GM23248 (cell line): ENCODE measurements at places on chromosomes 13 and 19. TPM values are rescaled to one million over a fixed set of nuclear protein-coding genes. Genes with fewer than 3 reads are reported as not detected.

The GRK1 gene
- total RNA-seq: not detected in 2 replicates

DNA sequence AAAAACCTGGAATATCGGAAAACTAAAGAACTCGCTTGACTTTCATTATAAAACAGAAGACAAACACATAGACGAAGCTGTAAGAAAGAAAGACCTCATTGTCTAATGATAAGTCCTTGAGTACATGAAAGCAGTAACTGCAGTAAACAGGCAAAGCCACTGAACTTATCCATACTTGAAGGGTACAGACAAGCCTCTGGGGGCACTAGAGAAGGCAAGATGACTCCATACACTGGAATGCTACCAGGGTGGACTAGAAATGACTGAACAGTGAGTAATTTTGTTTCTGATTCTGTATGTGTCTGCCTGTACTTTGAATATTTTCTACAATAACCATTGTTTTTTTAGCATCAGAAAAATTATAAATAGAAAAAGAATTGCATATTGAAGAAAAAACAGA lies 507.9 kb downstream of the UQCRFS1 start:
- H3K36me3 ChIP-seq: no peaks in the 10 kb centered on the region
- H3K4me1 ChIP-seq: peaks cover 38% of the 10 kb centered on the region
- H3K4me3 ChIP-seq: 0 out of 2 replicates have a peak overlapping the region, but pooled peaks have one; percentile 3
- no peak overlapping the region for H3K27ac ChIP-seq

DNA sequence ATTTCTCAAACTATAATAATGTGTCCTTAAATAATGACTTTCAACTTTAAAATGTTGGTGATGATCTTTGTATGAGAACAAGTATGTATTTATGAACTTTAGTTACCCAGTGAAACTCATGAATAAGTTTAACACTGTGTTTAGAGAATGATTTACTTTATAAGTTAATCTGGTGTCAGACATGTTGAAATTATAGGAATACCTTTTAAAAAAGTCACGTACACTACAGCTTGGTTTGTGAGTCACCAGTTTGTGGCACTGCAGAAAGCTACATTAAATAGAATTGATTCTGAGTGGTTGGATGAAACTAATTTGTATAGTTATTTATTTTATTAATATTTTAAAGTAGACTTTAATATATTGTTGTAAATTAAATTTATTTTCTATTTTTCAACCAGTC lies 1366.2 kb upstream of the PCDH20 start:
- no peaks in the 10 kb centered on the region for H3K4me1 ChIP-seq
- H3K27ac ChIP-seq: no peak overlapping the region
- H3K4me3 ChIP-seq: no peak overlapping the region
- no peak for DNase-seq

- no peaks in the 10 kb centered on the region for H3K36me3 ChIP-seq
- H3K27ac ChIP-seq: no peak overlapping the region
- no peaks in the 10 kb centered on the region for H3K27me3 ChIP-seq
- no peaks in the 10 kb centered on the region for H3K4me1 ChIP-seq
- no peak for DNase-seq
Observed at GRCh38 chr13:72317346-72318109, 409.9 kb downstream of the MZT1 start.

GRCh38 chr19:40278361-40279035 lies 6.6 kb downstream of the AKT2 start:
- no peaks in the 10 kb centered on the region for H3K36me3 ChIP-seq
- H3K27ac ChIP-seq: peak overlapping the region; percentile 81
- peaks cover 54% of the 10 kb centered on the region for H3K4me1 ChIP-seq
- peak overlapping the region; percentile 55 for H3K4me3 ChIP-seq
- peak; percentile 55 for DNase-seq

DNA sequence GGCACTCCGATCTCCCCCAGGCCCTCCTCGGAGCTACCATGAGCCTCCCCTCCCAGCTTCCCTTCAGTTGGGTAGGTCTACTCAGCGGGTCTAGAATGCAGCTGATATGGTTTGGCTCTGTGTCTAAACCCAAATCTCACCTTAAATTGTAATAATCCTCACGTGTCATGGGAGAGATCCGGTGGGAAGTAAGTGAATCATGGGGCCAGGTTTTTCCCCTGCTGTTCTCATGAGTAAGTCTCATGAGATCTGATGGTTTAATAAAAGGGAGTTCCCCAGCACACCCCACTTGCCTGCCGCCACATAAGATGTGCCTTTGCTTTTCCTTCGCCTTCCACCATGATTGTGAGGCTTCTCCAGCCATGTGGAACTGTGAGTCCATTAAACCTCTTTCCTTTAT lies 14.5 kb upstream of the DOCK9 start:
- peaks cover 2% of the 10 kb centered on the region; the same call in 1 of the 2 replicates for H3K4me1 ChIP-seq
- no peaks in the 10 kb centered on the region for H3K36me3 ChIP-seq
- DNase-seq: no peak
- no peak overlapping the region for H3K27ac ChIP-seq
- no peaks in the 10 kb centered on the region for H3K27me3 ChIP-seq
- no peak overlapping the region for H3K4me3 ChIP-seq
